ENCODE measurements at places on chromosomes 1 and 21. TPM values are rescaled to one million over a fixed set of nuclear protein-coding genes. Genes with fewer than 3 reads are reported as not detected.
A peak's percentile ranks its signal among the peaks of the same experiment; 100 is the strongest.

Gene LRRC8C
- 5.5 TPM for polyA plus RNA-seq

Gene CELA2B
- 0.16 TPM for polyA plus RNA-seq

Gene CELA3A
- polyA plus RNA-seq, result 5.2 TPM

Gene TLCD4
- 0.71 TPM for polyA plus RNA-seq

Gene EPHB2
- polyA plus RNA-seq, result 1.6 TPM

DNA sequence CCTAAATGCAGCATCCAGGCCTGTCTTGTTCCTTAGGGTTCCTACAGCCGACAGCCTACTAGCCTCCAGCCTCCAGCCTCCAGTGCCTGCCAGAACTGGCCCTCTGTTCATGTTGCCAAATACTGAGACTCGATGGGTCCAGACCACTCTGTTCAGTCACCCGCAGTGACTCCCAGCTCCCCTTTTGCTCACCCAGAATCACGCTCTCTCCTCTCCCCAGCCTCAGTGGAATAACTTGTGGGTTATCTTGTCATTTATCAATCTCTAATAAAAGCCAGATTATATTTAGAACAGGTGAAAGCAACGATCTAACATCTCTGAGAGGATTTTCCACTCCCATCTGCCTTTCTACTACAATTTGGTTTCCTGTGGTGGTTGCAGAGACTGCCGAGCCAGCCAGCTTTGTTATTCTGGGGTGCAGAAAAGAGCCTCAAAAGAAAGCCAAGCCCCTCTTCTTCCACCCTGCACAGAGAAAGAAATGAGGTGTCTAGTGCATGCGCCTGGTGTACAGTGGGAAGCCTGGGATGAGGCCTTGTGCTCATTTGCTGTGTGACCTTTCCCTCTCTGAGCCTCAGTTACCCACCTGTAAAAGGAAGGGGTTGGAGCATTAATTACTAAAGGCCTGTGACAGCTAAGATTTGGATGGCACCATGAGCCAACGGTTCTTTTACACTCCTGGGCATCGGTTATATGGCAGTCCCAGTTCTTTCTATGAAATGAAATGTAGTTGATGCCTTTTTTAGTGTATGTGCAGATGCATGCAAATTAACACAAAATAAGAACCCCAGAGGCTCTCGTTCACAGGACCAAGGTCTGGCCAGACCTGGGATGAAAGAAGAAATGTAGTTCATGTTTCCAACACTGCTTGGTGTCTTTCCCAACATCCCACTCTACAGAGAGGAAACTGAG lies 42.9 kb upstream of the ID3 start:
- H3K4me3 ChIP-seq, result peak overlapping the region; percentile 7
- no peaks in the 10 kb centered on the region for H3K36me3 ChIP-seq
- H3K27me3 ChIP-seq, result no peaks in the 10 kb centered on the region

- H3K4me1 ChIP-seq, result no peaks in the 10 kb centered on the region
- no peaks in the 10 kb centered on the region for H3K27me3 ChIP-seq
- DNase-seq, result no peak
- no peaks in the 10 kb centered on the region for H3K36me3 ChIP-seq
These were observed 21.6 kb downstream of the FOXD3 start for GRCh38 chr1:63343922-63344321.

- no peaks in the 10 kb centered on the region for H3K4me1 ChIP-seq
- H3K36me3 ChIP-seq, result peaks cover 2% of the 10 kb centered on the region
- no peaks in the 10 kb centered on the region for H3K27me3 ChIP-seq
- H3K27ac ChIP-seq, result no peak overlapping the region
- no peak overlapping the region for H3K4me3 ChIP-seq
These were observed 21.0 kb downstream of the SPRTN start for GRCh38 chr1:231359113-231359512.

GRCh38 chr1:196260270-196260669 lies 348.0 kb downstream of the KCNT2 start:
- DNase-seq, result no peak
- no peak overlapping the region for H3K4me3 ChIP-seq
- H3K36me3 ChIP-seq, result no peaks in the 10 kb centered on the region
- no peaks in the 10 kb centered on the region for H3K27me3 ChIP-seq
- no peaks in the 10 kb centered on the region for H3K4me1 ChIP-seq

DNA sequence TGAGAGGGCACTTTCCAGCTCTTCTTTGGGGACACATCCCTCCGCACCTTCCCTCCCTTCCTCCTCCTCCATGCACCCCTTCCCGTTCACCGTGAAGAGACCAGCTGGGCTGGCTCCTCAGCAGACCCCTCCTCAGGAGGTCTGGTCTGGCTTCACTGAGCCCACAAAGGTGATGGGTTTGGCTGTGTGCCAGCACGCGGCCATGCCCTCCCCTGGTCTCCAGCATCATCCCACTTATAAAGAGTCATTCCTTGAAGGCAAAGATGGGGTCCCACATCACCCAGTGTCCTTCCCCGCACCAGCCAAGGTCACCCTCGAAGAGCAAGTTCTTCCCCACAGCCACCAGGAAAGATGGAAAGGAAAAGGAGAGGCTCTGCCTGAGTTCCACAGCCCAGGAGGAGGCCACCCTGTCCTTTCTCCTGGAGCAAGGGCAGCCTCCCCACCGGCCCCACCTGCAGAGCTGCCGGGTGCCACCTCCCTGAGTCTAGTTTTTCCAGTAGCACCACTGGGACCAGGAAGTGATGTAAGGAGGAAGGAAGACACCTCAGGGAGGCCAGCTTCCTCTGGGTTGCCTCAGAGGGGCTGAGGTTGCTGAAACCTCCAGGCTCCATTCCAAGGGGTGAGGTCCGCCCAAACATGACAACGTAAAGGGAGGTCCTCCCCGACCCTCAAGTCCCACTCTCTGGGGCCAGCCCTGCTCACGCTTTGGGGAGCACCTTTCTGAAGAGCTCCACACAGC lies 32.7 kb downstream of the RIPK4 start:
- peaks cover 32% of the 10 kb centered on the region for H3K27me3 ChIP-seq
- H3K36me3 ChIP-seq, result peaks cover 10% of the 10 kb centered on the region
- no peak overlapping the region for H3K27ac ChIP-seq

DNA sequence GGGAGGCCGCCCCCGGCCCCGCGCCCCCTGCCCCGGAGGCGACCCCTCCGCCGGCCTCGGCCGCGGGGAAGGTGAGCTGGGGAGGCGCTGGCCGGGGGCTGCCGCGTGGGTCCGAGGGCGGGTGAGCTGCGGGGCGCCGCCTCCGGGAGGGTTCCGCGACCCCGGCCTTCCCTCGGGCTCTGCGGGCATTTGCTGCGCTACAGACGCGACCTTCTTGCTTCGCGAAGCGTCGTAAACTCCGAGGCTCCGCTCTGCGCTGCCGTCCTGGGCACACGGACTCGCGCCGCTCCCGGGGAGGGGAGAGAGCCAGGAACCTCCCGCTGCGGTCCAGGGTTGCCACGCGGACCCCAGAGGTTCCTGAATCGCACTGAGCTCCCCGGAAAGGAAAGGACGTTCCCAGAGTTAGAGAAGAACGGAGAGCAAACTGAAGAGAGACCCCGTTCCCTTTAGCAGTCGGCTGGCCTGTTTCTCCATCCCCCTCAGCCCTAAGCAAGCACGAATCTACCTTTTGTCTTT lies 345 bp downstream of the SLX9 start:
- peaks cover 38% of the 10 kb centered on the region for H3K4me1 ChIP-seq
- H3K27ac ChIP-seq, result no peak overlapping the region
- peak overlapping the region; percentile 96 for H3K4me3 ChIP-seq
- peaks cover 15% of the 10 kb centered on the region for H3K36me3 ChIP-seq
- no peak for DNase-seq
- H3K27me3 ChIP-seq, result no peaks in the 10 kb centered on the region

- no peak for DNase-seq
- no peaks in the 10 kb centered on the region for H3K36me3 ChIP-seq
- H3K27me3 ChIP-seq, result no peaks in the 10 kb centered on the region
- H3K27ac ChIP-seq, result no peak overlapping the region
These were observed 382.6 kb upstream of the NR5A2 start for GRCh38 chr1:199644912-199645311.

DNA sequence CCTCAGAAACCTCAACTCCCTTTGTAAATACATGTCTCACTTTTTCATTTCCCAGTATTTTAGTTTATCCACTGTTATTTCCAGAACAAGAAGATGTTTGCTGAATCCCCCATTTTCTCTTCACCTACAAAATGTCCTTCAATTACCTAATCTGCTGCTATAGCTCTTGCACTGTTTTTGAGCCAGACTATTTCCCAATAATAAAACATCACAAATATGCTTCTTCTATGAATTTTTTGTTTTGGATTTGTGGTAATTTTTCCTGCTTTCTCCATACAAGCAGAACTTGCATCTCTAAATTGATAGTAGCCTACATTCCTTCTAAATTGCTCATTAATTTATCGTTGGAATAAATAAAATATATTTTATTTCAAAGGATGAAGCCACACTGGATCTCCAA lies 199.6 kb upstream of the C1orf87 start:
- no peak for DNase-seq
- H3K4me3 ChIP-seq, result no peak overlapping the region
- H3K27ac ChIP-seq, result no peak overlapping the region
- no peaks in the 10 kb centered on the region for H3K36me3 ChIP-seq
- H3K27me3 ChIP-seq, result no peaks in the 10 kb centered on the region

GRCh38 chr1:248589334-248589733 lies 8.2 kb downstream of the OR2T10 start:
- H3K4me3 ChIP-seq, result no peak overlapping the region
- no peak for DNase-seq
- no peaks in the 10 kb centered on the region for H3K36me3 ChIP-seq
- no peaks in the 10 kb centered on the region for H3K4me1 ChIP-seq
- H3K27me3 ChIP-seq, result no peaks in the 10 kb centered on the region

DNA sequence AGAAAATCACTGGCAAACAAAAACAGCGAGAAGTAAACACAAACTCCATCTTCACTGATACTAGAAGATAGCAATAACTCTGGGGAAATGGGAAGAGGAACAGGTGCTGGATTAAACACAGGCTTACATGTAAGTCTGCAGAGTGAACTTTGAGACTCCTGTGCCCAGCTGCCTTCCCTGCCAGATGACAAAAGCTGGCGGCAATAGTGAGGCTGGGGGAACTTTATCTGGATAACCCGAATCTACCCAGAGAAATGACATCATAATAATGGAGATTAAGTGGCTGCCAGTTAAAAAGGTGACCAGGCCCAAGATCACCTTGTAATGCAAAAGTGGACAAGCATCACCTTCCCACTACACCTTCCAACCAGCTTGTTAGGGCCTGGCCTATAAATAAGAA lies 184.5 kb downstream of the CHRM3 start:
- H3K27me3 ChIP-seq, result no peaks in the 10 kb centered on the region
- no peak for DNase-seq
- H3K27ac ChIP-seq, result no peak overlapping the region
- no peaks in the 10 kb centered on the region for H3K4me1 ChIP-seq

DNA sequence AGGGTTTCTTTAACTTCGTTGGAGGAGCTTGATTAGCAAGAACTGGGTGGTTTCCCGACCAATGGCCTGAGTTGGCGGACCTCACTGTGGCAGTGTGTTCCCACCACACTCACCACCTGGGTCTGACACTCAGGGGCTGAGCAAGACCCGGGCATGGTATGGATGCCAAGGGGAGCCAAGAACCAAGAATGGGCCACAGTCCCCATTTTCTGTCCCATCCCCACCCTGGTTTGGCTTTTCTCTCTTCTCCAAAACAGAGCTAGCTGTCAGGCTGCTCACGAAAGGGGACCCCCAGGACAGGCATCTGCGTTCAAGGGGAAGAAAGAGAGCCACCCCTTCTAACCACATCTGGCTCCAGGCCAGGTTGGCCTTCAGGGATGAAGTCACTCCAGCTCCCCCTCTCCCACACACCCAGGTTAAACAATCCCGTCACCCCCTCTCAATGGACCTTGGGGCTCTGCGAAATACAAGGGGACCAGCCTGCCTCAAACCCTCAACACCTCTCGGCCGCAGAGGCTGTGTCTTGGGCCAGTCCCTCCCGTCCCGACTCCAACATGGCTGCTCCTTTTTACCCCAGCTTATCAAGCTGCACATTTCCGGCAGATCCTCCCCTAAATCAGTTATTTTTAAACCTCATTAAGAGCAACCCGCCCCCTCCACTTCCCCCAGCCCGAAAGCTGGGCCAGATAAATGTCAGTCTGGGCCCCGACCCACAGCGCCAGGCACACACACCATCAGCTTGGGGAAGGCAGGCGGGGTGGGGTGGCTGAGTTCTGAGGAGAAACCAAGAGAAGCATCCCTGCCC lies 3.4 kb downstream of the TAGLN2 start:
- H3K4me3 ChIP-seq, result peak overlapping the region; percentile 89
- H3K36me3 ChIP-seq, result peaks cover 38% of the 10 kb centered on the region
- H3K27me3 ChIP-seq, result no peaks in the 10 kb centered on the region
- H3K4me1 ChIP-seq, result peaks cover 39% of the 10 kb centered on the region
- DNase-seq, result no peak

DNA sequence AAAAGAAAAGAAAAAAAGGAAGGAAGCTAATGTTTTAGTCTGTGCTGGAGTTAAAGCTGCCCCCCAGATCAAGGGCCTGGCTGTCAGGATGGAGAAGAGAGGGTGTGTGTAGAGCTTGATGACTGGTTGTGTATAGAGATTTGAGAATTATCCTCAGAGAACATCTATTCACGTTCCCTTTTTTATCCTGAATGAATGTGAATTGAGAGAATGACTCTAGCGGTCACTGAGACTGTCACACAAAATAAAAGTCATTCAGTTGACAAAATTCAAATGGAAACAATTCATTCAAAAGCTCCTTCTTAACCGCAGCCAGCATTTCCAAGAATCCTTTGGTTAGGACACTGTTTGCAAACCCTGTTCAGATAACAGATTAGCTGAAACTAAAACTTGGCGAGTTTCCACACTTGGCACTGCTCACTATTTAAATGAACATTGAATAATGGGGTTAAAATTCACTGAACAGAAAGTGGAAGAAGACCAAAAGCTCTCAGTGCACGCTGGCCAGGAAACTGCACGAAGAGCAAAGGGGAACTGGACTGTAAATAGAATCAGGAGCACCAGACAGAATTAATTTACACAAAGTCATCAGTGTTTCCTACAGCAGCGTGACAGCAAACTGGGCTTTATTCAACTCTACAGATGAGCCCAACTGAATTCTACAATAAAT lies 13.6 kb upstream of the FAM89A start:
- no peaks in the 10 kb centered on the region for H3K36me3 ChIP-seq
- no peaks in the 10 kb centered on the region for H3K4me1 ChIP-seq
- peaks cover 5% of the 10 kb centered on the region for H3K27me3 ChIP-seq

GRCh38 chr1:9784508-9785133 lies 39.1 kb downstream of the CLSTN1 start:
- H3K4me3 ChIP-seq, result no peak overlapping the region
- no peak overlapping the region for H3K27ac ChIP-seq
- no peaks in the 10 kb centered on the region for H3K27me3 ChIP-seq
- DNase-seq, result peak; percentile 52

DNA sequence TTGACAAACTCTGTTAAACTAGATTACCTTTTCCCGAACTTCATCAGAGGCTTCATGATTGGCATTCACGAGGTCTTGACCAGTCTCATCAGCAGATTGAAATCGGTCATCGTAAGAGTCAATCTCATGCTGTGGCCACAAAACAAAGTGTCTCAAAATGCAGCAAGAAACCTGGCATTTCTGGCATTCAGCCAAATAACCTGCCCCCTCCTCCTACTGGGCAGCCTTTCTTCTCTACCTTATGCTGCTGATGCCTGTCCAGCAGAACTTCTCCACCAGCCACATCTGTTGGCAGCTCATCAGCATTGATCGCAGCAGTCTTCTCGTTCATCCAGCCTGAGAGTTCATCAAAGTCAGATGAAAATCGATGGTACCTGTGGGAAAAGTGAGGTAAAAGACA lies 12.2 kb downstream of the SPTA1 start:
- H3K4me1 ChIP-seq, result peaks cover 3% of the 10 kb centered on the region
- no peak for DNase-seq
- H3K36me3 ChIP-seq, result no peaks in the 10 kb centered on the region
- H3K27me3 ChIP-seq, result no peaks in the 10 kb centered on the region

- no peaks in the 10 kb centered on the region for H3K4me1 ChIP-seq
- no peaks in the 10 kb centered on the region for H3K27me3 ChIP-seq
- DNase-seq, result no peak
- no peak overlapping the region for H3K27ac ChIP-seq
- no peak overlapping the region for H3K4me3 ChIP-seq
- H3K36me3 ChIP-seq, result no peaks in the 10 kb centered on the region
These were observed 56.9 kb upstream of the IVNS1ABP start for GRCh38 chr1:185373813-185374529.
